Activated CD4-positive, CD25-positive, alpha-beta regulatory T cell (primary cell): ENCODE measurements at places on chromosomes 13 and 19.

DNA sequence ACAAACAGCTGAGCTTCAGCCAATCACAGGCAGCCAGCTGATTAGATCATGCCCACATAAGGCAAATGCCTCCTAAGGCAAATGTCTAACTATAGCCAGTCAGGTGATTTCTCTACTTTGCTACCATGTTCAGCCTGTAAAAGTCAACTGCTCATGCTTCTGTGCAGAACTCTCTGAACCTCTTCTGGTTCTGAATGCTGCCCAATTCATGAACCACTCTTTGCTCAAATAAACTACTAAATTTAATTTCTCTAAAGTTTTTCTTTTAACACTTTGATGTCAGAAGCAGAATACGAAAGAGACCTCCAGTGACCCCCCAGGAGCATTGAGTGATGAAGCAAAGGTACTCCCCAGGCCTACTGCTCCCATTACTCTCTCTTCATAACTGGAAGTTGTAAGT lies 240.7 kb upstream of the IPO5 start:
- no peak for DNase-seq

GRCh38 chr13:47904891-47905290 lies 96.2 kb downstream of the SUCLA2 start:
- DNase-seq = no peak

GRCh38 chr13:75494491-75494890 lies 12.5 kb upstream of the TBC1D4 start:
- no peak for DNase-seq

GRCh38 chr19:38049105-38049649 lies 142.2 kb downstream of the SIPA1L3 start:
- DNase-seq = peak; percentile 16

GRCh38 chr13:111383591-111384440 lies 63.4 kb downstream of the TEX29 start:
- no peak for DNase-seq

- peak; percentile 80 for DNase-seq
These were observed 823 bp downstream of the TLE5 start for GRCh38 chr19:3061182-3062161.

- DNase-seq = no peak
These were observed 14.3 kb upstream of the HSPH1 start for GRCh38 chr13:31175847-31176532.

DNA sequence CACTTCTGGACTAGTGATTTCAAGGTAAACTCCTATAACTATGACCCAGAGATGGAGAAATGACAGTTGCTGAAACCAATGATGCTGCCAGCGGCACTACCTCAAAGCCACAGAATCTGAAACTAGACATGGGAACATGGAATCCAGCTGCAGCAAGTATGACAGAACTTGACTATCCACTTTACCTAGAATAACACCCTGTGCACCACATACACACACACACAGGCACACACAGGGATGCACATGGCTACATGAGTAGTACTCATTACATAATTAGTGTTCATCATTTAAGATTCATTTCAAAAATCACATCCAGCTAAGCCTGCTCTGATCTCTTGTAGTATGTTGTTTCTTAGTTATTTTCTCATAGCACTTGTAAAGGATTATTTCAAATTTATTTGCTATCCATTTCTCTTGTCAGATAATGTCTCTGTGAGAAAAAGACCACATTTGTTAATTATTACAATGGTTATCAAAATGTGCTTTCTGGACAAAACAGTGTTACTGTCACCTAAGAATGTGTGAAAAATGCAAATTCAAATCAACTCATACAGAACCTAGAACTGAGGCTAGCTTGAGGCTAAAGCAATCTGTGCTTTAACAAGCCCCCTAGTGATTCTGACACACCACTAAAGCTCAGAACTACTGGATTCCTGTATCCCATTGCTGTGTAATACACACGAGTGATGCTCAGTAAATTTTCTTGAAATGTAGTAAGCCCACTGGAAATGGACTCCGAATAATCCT lies 59.4 kb downstream of the WTIP start:
- no peak for DNase-seq

- DNase-seq = no peak
These were observed 7.5 kb upstream of the DMWD start for GRCh38 chr19:45800070-45800553.

GRCh38 chr19:42111811-42112210 lies 20.4 kb downstream of the POU2F2 start:
- DNase-seq = no peak

- no peak for DNase-seq
These were observed 782.5 kb upstream of the SLITRK6 start for GRCh38 chr13:86581706-86582105.

DNA sequence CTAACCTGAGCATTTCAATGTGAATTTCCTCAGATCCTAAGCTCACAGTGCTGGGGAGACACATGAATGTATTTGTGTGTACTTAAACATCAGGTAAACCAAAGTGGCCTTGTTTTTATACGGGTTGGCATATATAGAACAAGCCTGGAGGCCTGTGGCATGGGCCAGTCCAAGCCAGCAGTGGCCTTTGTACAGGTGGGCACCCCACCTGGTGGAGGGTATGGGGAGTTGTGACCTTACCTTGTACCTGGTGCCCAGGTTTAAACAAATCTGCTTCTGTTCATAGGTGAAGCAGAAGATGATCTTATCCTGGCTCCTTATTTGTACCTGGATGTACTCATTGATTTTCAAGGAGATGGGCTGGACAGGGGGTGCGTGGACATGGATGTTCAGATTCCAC lies 71.0 kb downstream of the ERICH6B start:
- DNase-seq = no peak

DNA sequence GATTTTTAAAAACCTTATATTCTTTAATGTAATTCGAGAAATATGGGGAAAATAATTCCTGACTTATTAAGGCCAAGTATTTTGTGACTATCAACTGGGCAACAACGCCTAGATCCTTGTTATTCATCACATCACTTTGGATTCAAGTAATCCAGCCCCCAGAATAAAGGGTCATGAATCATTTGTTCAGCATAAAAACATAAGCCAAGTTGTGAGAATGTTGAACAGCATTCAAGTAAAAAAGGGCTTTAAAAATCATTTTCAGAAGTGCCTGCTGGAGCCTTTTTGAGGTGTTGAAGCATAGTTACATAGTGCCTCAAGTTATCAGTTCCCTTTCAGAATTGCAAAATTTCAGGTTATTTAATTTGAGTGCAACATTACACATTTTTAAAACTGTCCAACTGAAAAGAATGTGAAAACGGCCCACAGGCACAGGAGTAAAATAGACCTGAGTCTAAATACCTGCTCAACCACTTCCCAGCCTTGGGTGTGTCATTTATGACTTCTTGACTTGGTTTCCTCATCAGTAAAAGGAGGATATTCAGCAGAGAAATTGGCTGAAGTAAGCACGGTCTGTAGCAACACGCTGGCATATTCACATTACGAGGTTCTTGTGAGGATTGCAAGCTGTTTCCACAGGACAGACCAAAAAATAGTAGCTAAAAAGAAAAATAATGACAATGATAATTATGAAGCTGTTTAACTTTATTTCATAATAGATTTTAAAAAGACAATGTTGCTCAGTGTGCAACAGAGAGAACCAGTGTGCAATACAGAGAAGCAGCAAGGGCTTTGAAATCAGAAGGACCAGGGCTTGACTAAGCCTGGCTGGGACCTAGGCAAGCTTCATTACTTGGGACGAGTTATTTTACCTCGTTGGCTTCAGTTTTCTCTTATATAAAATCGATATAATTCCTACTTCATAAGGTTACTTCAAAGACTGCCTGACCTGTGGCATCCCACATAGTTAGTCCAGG lies 56.6 kb downstream of the MBNL2 start:
- no peak for DNase-seq

GRCh38 chr13:111460548-111461444 lies 140.4 kb downstream of the TEX29 start:
- DNase-seq = no peak

GRCh38 chr19:11014403-11014911 lies 53.6 kb downstream of the SMARCA4 start:
- no peak for DNase-seq

GRCh38 chr13:34019870-34020269 lies 201.9 kb downstream of the RFC3 start:
- DNase-seq = no peak
